ENCODE measurements at places on chromosomes 12 and 14.
A peak's percentile ranks its signal among the peaks of the same experiment; 100 is the strongest.

GRCh38 chr14:29489911-29490425 lies 437.7 kb downstream of the PRKD1 start:
- no peak for DNase-seq

DNA sequence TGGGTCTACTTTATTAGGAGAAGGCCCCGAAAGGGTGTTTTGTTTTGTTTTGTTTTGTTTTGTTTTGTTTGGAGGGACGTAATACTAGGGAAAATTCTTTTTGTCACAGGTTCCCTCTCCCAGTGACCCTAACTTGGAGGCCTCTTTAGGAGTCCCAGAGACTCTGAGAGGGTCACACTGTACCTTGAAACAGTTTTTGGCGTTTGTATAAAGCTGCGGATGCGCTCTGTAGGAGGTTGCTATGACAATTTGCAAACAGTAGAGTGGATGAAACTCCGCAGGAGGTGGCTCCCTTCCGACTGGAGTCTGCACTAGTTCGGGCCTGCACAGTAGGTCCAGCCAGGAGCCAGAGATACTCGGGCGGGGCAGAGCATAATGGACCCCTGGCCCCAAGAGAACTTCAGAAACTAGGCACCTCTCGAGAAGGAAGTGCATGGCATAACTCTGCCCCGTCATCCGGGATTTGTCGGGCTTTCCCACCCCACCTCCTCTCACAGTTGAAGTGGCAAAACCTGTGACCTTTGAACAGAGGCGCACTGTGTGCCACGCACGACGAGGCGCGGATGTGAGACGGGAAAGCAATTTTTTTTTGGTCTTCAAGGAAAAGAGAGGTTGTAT lies 1.3 kb upstream of the DYRK2 start:
- no peak for DNase-seq

DNA sequence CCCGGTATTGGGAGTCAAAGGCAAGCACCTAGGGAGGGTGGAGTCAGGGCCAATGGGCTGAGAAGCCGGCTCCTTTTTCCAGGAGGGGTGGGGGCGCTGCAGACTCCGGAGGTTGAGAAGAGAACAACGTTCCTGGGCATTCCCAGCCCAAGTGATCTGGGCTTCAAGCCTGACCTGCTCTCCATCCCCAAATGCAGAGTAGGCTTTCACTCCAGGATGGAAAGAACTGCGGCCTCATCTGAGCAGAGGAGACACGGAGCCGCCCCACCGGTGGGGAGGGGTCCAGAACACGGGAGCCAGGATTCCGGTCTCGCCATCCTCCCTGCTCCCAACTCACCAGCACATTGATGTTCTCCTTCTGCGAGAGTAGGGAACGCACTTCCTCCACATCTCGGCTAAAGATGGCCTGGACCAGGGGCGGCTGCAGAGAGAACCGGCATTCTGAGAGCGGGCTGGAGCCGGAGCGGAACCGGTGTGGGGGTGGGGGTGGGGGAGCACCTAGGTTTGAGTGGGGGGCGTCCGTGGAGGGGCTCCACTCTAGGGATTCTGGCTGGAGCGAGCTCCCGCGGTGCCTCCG lies 605 bp downstream of the ANKRD52 start:
- no peak for DNase-seq

DNA sequence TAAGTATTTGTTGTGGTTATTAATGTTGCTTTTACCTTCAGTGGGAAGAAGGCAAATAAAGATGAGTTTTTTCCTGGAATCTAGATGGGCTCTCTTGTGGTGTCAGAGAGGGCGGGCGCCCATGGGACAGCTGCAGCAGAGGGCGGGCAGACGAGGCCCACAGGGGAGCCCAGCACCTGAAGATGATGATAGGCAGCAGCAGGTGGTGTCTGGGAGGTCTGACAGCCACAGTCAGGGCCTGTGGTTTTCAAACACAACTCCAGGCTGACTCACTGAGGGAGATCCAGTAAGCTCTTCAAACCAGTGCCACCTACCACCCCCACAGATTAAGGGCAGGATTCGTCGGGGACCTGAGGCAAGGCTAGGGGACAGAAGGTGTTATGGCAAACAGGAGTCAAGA lies 42.8 kb downstream of the NKX2-1 start:
- no peak for DNase-seq

DNA sequence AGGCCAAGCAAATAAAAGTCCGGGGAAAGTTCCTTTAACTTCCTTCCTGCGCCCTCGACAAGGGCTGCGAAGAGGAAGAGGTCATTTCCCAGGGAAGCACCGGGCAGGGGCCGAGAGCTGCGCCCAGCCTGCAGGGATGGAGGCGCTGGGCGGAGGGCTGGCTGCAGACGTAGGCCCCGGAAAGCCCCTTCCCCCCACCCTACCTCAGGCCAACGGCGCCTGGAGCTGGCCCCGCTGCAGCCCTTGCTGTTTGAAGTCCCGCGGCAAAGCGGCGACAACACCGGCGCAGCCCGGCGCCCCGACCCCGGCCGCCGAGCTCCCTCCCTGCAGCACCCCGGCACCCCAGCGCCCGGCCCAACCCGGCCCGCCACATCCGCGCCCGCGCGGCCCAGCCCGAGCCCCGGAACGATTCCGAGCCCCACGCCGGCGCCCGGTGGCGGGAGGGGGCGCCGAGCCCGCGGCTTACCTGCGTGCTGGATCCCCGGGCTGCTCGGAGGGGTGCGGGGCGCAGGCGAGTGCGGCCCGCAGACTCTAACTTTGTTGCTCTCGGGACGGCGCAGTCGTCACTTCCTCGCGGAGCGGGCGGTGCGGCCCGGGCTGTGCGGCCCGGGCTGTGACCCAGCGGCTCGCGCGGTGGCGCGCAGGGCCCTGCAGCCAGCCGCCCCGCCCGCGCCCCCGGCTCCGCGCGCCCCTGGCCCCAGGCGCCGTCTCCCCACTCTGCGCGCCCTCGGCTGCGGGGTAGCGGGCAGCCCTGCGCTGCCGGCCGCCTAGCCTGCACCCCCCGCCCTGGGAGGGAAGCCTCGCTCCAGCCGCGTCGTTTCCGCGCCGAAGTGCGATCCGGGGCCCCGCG lies 64.8 kb upstream of the PTGR2 start:
- DNase-seq: peak; percentile 84

GRCh38 chr12:88895634-88896033 lies 315.4 kb upstream of the KITLG start:
- no peak for DNase-seq

DNA sequence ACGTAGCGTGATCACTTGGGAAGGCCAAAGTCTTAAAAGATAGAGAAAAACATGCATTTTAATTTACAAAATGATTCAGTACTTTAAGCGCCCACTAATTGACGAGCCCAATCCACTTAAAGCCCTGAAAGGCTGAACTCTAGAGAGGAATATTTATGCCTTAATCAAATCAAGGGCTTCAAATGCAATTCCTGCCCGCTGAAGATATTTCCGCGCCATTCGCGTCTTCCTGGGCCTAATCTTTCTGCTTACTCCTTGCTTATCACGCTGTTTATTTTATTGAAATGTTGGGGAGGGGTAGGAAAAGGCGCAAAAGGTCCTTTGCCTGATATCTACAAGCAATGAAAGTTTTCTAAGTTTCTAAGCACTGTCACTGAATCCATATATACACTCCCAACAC lies 4.0 kb downstream of the TBX3 start:
- DNase-seq: no peak

GRCh38 chr14:58650857-58651256 lies 13.1 kb downstream of the DACT1 start:
- DNase-seq: no peak

- no peak for DNase-seq
These were observed 259.8 kb downstream of the NUAK1 start for GRCh38 chr12:105878964-105879363.

- no peak for DNase-seq
These were observed 30.7 kb downstream of the FLVCR2 start for GRCh38 chr14:75609116-75609515.

DNA sequence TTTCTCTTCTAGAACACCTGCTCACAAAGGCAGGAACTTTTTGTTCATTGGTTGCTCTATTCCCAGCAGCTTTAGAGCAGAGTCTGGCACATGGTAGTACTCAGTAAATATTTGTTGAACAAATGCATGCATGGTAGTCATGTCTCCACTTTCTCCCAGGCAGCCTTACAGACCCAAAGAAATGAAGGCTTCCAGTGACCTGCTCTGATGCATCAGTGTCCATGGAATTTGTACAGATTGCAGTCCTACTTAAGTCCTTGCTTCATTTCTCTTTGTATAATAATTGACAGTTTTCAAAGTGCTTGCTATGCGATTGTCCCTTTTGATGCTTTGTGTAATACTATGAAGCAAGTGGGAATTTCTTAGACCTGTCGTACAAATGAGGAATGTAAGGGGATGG lies 119.6 kb downstream of the DERA start:
- DNase-seq: no peak

DNA sequence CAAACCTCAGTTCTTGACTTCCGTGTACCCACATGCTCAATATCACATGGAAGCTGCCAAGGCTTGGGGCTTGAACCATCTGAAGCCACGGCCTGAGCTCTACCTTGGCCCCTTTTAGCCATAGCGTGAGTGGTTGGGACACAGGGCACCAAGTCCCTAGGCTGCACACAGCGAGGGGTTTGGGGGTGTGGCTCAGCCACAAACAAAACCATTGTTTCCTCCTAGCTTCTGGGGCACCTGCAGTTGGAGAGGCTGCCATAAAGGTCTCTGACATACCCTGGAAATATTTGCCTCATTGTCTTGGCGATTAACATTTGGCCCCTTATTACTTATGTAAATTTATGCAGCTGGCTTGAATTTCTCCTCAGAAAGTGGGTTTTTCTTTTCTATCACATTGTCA lies 628.6 kb downstream of the NRXN3 start:
- DNase-seq: no peak

DNA sequence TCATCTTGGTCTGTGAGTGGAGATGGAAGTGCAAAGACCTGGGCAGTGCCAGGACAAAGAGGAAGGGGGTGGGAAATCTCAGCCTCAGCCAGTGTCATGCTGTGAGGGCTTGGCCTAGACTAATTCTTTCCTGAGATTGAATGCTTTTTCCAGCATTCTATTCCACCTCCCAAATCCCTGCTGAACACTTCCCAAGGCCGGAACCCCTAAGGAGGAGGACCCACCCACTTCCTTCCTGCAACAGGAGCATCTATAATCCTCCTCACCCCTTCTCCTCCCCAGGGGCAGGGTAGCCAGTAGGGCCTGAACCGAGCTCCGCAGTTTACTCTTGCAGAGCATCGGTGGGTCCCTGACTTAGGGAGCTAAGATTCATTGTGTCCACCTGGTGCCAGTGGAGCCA lies 3.2 kb downstream of the PLEKHD1 start:
- peak; percentile 43 for DNase-seq

- no peak for DNase-seq
These were observed 15.1 kb downstream of the ZC2HC1C start for GRCh38 chr14:75084513-75084912.

DNA sequence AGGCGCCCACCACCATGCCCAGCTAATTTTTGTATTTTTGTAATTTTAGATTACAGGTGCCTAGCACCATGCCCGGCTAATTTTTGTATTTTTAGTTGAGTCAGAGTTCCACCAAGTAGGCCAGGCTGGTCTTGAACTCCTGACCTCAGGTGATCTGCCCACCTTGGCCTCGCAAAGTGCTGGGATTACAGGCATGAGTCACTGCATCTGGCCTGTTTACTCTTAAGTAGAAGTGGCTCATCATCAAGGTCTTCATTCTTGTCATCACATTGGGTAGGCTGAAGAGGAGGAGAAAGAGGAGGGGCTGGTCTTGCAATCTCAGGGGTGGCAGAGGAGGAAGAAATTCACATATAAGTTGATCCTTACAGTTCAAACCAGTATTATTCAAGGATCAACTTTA lies 152.4 kb upstream of the ATP2B1 start:
- no peak for DNase-seq

DNA sequence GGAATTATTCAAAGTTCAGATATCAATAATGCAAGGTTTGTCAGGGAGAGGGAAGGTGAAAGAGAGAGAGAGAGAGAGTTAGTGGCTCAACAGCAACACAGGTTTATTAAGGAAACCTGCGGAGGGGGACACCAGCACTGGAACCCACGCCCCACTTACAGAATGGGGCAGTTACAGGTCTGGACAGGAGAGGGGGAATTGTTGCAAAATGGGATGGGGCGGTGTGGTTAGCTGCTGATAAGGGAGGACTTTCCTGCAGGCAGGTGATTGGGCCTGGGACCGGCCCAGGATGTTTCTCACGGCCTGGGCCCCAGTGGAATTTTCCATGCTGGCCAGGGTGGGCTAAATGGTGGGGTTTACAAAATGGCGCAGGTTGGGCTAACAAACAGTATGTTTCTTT lies 278.2 kb upstream of the SLC16A7 start:
- no peak for DNase-seq

- DNase-seq: no peak
These were observed 845 bp upstream of the RARG start for GRCh38 chr12:53232646-53233461.

GRCh38 chr14:62001963-62002362 lies 239.7 kb downstream of the SNAPC1 start:
- DNase-seq: no peak

DNA sequence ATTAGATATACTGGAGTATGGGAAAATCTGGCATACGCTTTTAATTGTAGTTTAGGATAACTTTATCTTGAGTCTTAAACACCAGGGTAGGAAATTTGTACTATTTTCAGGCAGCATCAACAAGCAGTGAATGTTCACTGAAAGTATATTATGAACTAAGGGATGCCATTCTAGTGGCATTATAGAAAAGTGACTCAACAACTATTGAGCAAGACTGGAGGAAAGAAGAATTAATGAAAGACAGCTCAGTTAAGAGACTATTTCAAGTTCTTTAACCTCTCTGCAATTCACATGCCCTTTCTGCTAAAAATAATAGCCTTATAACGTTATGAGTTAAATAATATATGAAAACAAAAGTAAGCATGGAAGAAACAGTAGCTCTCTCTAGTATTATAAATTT lies 343.1 kb downstream of the FSCB start:
- no peak for DNase-seq

DNA sequence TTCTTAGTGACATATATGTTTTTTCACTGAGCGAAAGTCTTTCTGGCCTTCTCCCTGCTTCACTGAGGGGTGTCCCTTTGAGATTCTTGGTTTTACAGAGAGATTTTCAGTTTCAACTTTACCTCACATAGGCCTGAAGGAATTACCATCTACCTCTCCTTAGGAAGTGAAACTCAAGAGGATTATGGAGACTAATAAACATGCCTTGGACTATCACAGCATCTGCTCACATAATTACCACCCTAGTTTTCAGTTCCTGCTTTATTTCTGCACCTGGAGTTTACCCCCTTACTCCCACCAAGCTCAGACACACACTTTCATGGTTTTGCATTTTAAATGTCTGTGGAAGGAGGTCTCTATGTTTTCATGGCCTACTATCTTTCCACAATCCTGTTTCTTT lies 118.3 kb upstream of the SCAF11 start:
- DNase-seq: no peak

GRCh38 chr12:14729586-14729985 lies 33.2 kb upstream of the GUCY2C start:
- DNase-seq: no peak

- no peak for DNase-seq
These were observed 28.6 kb downstream of the ABCB9 start for GRCh38 chr12:122937622-122938091.

- no peak for DNase-seq
These were observed 47.3 kb downstream of the NUAK1 start for GRCh38 chr12:106091446-106091820.

DNA sequence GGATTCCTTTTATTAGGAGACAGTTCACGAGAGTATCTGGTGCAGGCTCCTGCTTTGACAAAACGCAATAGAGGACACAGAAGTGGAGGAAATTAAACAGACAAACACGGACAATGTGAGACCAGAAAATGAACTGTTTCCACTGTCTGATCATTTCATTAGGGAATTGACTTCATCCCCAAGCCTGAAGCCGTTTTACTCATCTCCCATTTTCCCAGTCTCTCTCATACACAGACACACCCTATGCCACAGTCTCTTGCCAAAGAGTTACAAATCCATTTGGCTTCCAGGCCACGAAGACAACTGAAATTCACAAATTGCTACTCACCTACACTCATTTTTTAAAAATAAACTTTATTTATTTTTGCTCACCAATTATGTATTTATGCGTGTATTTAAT lies 1087.8 kb upstream of the TMEM132C start:
- no peak for DNase-seq

Measured in coronary artery (tissue), 2 donors.